ENCODE measurements at places on chromosomes 7 and 10. TPM values are rescaled to one million over a fixed set of nuclear protein-coding genes. Genes with fewer than 3 reads are reported as not detected.

SEMA3A gene
- 7.9 TPM for total RNA-seq

- DNase-seq = peak; percentile 6
These were observed 850.3 kb upstream of the SORCS1 start for GRCh38 chr10:108014902-108015177.

DNA sequence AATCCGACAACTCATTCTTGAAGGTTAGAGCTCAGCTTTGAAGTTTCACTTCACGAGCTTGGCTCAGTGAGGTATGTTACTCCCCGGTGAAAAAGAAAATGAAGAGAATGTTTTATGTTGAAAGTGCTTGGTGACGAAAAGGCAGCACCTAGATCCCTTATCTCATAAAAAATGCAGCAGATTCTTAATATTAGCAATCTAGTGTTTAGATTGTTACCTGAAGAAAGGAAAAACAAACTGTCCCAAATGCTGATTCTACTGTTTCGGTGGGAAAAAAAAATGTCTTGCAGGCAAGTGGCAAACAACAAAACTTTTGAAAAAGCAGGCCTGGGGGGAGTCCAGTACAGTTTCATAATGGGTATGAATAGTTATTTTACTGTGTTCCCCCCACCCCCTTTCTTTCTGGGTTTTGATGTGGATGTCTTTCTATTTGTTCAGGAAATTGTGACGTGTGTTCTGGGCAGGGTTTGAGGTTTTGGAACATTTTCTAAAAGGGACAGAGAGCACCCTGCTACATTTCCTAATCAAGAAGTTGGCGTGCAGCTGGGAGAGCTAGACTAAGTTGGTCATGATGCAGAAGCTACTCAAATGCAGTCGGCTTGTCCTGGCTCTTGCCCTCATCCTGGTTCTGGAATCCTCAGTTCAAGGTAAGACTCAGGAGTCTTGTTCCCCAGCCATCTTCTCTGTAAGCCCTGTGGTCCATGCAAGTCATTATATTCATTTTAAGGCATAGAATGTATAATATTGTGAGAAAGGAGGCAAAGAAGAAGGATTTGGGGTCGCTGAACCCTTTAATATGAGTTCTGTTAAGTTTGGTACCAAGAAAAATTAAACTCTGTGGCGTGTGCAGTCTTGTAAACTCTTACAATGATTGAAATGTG is at the start of gene SRGN:
Gene SRGN, plus strand, starts transcription at position 514 of the 881 bp plus-strand sequence. Its CDS starts 55 bp downstream, at position 569.
- peak; percentile 92 for DNase-seq

- no peak for DNase-seq
These were observed 84.8 kb upstream of the CCDC6 start for GRCh38 chr10:59991117-59991516.

GRCh38 chr10:71223347-71224058 is 11.1 kb downstream of the UNC5B start:
- DNase-seq = no peak

- DNase-seq = no peak
These were observed 185.4 kb downstream of the IPMK start for GRCh38 chr10:58082248-58082647.

DNA sequence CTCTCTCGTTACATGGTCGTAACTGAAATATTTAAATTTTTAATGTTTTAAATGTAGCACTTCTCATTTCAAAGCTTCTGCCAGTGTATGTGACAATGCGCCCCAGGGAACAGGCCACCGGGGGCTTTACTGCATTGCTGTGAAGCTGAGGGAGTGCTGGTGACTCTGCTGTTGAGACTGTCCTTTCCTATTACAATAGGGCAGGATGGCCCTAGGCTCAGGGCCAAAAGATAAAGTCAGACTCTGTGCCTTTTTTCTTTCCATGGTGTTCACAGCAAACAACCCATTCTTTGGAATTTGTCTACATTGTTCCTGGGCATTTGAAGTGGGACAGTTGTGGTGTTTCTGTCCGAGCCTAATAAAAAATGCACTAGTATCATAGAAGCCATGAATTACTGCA is 107.3 kb downstream of the GALNT11 start:
- no peak for DNase-seq

DNA sequence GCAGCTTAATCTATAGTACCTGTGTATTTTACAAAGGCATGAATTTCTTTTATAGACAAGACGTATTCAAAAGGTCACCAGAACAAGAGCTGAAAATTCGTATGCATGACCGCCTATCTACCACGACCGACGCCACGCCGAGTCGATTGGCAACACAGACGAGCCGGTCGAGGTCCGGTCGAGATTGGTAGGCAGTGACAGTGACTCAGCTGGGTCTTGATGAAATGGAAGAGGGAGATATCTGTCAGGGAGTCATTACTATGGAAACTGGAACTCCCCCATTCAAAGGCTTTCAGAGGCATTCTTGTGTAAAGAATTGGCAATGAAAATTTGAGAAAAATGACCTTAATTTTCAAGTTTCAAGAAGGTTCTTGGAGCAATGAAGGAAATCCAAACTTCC is 2.1 kb downstream of the ATP5MK start:
- DNase-seq = no peak

DNA sequence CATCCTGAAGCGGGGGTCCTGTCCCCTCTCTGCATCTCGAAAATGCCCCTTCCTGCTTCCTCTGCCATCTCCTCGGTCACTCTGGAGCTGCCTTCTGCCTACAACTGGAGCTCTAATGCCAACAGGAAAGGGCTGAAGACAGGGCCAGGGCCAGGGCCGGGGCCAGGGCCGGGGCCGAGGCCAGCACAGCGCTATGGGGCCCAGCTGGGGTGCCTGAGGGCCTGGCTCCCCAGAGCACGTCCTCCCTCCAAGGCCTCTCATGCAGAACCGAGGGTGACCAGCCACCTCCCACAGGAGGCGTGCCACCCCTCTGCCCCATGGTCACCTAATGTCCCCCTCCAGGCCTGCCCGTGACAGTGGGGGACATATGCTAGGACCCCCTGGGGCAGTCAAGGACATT is 155.7 kb downstream of the PRKAG2 start:
- DNase-seq = no peak

DNA sequence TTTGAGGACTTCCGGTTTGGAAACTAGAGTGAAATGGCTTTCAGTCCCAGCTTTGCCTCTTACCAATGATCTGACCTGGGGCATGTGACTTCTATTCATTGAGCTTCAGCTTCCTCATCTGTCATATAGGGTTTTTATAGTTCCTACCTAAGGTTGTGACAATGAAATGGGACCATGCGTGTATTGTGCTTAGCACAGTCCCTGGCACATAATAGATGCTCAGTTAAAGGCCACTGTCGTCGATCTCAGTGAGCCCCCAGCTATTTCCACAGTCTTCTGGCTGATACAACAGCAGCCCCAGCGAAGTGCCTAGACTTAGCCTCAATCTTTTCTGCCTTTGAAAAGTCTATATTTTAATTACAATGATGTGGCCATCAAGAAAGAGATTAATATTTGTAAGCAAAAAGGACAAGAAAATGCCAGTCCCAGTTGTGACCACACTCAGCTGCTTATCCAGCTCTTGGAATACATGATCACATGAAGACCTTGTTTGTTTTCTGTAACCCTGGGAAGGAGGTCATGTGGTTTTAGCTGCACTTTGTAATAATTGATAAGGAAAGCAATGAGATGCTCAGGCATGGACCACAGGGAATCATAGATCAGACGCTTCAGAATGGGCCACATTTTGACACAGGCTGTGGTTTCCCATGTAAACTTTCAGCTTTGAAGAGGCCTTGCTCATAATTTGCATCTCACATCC is 44.6 kb downstream of the VWA2 start:
- DNase-seq = no peak

DNA sequence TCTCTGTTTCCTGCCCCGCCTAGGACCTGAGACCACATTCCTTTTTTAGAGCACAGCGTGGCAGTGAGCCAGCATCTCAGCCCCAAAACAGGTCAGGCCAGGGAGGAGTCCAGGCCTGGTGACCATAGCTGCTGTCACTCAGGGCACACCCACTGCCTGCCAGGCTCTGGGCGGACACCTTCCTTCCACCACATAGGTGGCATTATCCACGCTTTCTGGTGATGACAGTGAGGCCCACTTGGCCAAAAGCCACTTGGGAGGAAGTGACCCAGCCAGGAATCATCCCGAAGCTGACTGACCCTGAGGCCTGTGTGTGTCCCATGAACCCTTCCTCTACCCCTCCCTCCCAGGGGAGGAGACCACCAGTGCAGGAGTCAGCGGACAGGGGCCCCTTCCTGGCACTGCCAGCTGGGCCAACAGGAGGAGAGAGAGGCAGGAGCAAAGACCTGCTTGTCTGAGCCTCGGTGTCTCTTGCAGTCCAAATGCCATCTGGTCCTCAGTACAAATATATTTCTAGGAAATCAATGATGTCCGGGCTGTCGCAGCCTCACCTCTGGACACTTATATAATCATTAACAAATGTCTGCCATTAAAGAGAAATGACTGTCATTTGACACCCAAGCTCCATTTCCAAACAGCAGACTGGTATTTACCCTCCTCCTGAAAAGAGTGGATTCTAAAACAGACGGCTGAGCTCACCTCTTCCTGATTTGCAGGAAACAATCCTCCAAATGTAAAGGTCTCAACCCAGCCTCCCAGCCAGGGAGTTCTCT is 63.0 kb downstream of the ABRAXAS2 start:
- DNase-seq = peak; percentile 37

ARHGEF5 gene
- total RNA-seq = 1.0 TPM

GRCh38 chr7:24700521-24701260 is 56.6 kb downstream of the GSDME start:
- DNase-seq = no peak

DNA sequence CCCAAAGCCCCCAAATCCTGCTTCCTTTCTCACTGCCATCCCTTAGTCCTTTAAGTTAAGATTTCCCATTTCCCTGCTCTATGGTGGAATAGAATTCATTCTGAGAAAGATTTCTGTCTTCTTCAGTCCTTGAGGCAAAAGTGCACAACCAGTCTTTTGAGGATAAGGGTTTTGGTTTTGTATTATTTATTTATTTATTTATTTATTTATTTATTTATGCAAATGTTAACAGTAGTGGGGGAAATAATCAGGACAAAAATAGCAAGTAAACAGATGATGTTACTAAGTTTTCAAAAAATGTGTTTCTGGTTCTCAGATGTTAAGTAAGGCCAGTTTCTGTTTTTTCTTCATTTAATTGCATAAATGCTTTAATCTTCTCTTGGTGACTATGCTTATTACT is 84.2 kb downstream of the GLCCI1 start:
- no peak for DNase-seq

ATOH7 gene
- total RNA-seq = not detected

DNA sequence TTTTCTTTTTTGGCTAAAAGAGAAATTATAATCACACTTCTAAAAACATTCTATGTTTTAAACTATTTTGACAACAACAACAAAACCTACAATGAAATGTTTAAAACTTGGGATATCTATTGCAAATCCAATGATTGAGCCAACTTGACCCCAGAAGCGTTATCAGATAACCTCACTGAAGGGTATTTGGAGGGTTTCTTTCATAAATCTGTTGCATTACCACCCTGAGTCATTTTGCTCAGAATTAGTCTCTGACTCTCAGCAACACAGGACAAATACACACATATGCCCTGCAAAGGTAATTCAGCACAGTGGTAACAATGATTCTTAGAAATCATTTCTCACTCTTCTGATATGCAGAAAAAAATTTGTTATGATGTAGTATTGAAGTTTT is 2.3 kb upstream of the COL1A2 start:
- DNase-seq = peak; percentile 27

GRCh38 chr10:48494073-48494472 is 110.8 kb downstream of the ARHGAP22 start:
- peak; percentile 42 for DNase-seq

FEZF1 gene
- not detected for total RNA-seq

- DNase-seq = no peak
These were observed 79.1 kb upstream of the NME8 start for GRCh38 chr7:37769291-37769690.

DNA sequence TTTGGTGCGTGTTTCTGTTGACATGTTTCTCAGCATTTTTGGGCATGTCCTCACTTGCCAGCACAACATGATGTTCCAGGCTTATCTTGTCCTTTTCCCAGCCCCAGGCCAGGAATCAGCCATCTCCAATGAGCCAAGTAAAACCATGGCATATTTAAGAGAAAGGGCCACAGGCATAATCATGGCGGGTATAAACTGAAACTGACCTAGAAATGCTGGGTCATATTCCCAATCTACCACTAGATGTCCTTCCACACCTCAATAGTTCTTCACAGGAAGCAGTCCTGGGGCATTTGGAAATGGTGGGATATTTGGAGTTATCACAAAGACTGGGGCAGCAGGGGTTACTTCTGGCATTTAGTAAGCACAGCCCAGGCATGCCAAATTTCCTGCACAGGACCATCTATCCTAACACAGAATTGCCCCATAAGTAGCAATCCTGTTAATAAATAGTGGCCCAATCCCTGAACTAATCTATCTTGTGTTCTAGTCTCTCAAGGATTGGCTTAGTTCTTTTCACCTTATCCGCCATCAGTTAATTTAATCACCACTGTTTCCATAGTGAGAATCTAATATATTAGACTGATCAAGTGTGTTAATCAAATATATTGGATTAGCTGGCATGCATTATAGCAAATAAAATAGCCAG is 101.6 kb downstream of the NPSR1 start:
- DNase-seq = peak; percentile 58

DNA sequence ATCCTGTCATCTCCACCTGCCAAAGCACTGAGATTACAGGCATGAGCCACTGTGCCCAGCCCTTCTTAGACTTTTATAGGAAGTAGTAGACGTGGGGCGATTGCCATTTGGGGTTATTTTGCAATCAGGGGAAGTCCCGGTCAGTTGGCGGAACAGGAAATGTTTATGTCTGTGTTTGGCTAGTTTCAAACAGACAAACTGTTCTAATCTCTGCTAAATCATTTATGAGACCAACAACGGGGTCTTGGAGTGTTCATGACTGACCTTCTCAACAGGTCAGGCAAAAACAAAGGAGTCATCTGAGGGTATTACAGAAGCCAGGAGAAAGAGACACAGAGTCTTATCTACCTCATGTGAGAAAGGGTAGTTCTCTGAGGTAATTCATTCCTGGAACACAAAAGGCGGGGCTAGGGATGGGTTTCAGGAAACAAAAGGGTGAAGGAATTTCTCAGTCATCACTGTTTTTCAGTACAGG is 6.6 kb upstream of the TPK1 start:
- no peak for DNase-seq

HOXA6 gene
- total RNA-seq = 4.5 TPM

DNA sequence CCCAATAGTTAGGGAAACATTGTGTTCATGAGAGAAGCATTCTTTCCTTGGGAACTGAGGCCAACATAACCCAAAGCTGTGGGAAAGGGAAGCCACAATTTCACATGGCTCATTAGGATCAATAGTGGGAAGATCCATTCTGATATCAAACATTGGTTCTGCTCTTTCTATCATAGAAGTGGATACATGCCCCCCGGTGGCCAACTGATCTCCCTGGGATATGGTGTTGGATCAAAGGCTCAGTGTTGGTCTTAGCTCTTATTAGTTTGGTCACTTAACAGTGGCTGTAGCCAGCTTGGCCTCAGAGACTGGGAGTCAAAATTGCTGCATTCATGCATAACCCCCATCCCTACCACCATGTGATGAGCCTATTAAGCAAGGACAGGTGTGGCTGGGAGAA is 6.7 kb upstream of the GIMAP4 start:
- no peak for DNase-seq

GRCh38 chr7:1523844-1524243 is 6.7 kb upstream of the MAFK start:
- DNase-seq = no peak

GRCh38 chr7:107009846-107010203 is 34.7 kb upstream of the PRKAR2B start:
- DNase-seq = no peak

Measured in HT1080 (cell line).